Activated T-cell treated with anti-CD3 and anti-CD28 coated beads, Interleukin-2, amount 50 U/mL, for 24 hours (primary cell): ENCODE measurements at places on chromosomes 1 and 21.

DNA sequence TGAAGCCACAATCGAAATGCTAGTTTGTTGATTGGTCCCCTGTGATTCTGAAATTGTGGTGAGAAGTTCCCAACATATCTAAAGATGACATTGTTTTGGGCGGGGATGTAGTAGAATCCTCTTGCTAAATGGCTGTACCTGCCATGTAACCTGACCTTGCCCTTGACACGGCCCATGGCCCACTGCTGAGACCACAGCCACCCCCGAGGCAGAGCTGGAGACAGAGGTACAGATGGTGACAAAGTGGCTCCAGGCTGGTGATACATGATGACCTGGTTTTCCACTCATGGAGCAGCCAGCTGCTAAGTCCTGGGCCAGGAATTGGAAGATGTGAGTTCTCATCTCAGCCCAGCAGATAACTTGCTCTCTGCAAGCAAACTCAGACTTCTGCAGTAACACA, 226.5 kb downstream of the FOXD2 start:
- no peak for DNase-seq

DNA sequence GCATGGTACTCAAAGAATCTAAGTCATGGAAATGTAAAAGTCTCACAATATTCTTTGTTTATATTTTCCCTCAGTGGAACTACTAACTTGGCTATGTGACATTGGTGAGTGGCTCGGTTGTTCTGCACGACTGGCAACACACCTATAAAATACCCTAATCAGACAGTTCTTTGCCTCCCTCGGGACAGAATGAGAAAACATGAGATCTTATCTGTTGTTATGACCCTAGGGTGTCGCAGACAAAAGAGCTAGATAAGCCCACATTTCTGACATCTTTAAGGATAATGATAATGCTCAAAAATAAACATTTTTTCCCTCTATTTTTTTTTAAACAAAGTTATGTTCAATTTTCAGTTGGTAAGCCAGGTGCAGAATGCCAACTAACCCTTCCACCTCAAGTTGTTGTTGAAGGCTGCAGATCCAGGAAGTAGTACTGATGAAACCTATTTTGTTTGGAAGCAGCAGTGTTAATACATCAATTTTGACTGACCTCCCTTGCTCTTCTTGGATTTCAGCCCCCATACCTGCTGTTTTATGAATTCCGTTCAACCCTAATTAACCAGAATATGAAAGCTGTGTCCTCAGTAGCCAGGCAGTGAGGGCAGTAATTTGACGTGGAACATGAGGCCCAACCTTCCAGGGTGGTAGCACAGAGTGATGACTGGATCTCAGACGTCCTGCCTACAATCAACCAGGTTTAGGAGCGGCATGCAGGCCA, 108.7 kb upstream of the DUSP10 start:
- no peak for DNase-seq

GRCh38 chr1:33257207-33257771, 997 bp downstream of the ZNF362 start:
- DNase-seq = no peak

DNA sequence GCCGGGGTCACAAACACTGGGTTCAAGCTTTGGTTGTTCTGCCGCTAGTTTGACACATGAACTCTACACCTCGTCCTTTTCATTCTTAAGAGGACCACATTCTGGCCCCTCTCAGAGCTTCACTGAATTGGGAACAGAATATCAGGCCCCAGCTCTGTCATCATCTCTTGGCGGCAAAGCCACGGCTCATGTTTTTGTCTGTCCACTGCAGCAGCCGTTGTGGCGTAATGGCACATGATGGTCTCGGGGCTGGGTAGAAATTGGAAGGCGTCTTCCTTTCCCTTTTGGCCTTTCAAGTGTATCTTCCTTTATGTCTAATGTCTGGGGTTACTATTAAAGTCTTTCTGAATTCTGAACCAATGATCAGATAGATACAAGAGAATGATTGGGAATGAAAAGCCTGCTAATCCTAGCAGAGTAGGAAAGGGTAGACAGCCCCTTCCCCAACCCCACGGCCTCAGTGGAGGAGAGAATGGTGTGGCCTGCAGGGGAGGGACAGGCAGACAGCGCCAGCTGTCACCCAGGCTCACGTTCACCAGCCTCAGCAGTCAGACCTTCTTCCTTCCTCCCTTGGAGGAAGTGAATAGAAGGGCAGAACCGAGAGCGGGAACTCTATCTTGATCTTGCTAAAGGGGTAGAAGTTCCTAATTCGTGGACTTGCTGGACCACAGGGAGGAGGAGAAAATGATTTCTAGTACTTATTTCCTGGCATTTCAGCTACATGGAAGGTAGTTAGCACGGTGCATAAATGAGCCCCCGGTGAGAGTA, 498.1 kb downstream of the KIF26B start:
- DNase-seq = no peak

- DNase-seq = peak; percentile 76
Observed at GRCh38 chr21:36028127-36029069, 31.9 kb downstream of the SETD4 start.

DNA sequence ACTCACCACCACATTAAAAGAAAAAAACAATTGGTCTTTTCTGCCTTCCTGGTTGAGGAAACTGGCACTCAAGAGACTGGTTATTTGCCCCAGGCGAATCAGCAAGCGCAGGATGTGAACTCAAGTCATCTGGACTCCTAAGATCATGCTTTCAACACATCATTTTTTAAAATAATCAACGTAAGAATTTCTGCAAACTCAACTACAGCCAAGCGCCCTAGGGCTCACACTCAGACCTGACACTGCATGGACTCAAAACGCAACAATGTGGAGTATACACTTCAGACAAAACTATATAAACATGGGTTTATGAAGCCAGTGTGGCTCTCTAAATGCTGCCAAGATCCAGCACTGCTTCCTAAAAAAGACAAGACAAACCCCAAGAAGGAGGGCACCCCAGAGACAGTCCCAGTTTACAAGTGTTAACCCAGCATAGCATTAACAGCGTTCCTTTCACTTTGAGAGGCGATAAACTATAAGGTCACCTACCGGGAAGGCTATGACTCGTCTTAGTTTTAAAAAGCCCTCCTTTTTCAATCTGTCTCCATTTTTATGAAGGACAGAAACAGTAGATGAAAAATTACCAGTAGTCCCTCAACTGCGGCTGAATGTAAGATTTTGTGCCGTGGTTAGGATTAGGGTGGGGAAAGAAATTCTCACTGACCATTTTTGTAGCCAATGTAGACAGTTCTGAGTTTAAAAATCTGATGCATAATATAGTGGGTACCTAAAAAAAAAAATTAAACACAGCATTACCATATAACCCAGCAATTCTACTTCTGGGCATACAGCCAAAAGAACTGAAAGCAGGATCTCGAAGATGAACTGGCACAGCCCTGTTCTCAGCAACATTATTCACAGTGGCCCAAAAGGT, 54.8 kb downstream of the SIPA1L2 start:
- no peak for DNase-seq

DNA sequence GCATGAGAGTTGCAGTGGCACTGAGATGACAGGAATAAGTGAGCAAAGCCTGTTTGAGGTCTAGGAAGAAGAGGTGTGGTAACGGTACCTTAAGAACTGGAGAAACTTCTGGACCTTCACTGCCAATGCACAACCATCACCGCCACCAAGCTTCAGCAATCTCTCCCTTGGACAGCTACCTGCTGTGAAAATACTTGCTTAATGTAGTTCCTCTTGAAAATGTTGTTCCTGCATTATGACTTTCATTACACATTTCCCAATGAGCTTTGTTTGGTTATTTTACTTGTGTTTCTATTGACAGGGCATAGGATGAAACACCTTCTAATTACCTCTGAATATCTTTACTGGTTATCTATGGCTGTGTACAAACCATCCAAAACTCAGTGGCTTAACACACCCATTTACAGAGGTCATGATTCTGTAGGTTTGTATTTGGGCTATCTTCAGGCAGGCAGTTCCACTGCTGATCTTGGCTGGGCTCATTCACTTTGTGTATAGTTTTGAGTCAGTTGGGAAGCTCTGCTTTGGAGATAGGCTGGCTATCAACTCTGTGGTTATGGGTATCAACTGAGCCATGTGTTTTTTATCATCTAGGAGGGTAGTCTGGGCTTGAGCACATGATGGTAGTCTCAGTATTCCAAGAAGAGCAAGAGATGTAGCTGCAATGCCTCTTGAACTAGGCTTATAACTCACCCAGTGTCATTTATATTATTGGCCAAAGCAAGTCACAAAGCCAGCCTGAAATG, 149.4 kb downstream of the ELAVL4 start:
- no peak for DNase-seq

- no peak for DNase-seq
Observed at GRCh38 chr1:206970446-206970845, at the start of gene FCAMR. Gene FCAMR, minus strand, starts transcription at chr1:206970460. Its CDS starts 335 bp downstream, at chr1:206970125.

- peak; percentile 30 for DNase-seq
Observed at GRCh38 chr1:76153841-76154205, 79.3 kb downstream of the ST6GALNAC3 start.

GRCh38 chr1:117032681-117033539, 27.2 kb upstream of the TTF2 start:
- DNase-seq = no peak
